ENCODE measurements at places on chromosomes 1 and 21.

DNA sequence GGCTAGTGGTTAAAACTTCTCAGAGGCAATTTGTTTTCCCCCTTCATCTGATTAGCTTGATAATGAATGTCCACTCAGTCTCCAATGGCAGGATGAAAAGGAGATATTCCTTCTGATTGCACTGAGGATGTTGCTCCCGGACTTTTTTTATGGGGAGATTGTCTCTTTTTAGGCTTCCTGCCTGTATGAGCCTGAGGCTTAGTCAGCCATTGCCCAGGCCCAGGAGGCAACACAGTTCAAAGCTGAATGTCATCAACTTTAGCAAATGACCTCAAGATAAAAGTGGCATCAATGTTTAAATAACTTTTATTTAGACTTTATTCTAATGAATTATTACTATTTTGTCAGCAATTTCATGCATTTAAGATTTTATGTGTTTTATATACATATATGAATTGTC is 162.9 kb upstream of the PTBP2 start:
- no peak for DNase-seq

DNA sequence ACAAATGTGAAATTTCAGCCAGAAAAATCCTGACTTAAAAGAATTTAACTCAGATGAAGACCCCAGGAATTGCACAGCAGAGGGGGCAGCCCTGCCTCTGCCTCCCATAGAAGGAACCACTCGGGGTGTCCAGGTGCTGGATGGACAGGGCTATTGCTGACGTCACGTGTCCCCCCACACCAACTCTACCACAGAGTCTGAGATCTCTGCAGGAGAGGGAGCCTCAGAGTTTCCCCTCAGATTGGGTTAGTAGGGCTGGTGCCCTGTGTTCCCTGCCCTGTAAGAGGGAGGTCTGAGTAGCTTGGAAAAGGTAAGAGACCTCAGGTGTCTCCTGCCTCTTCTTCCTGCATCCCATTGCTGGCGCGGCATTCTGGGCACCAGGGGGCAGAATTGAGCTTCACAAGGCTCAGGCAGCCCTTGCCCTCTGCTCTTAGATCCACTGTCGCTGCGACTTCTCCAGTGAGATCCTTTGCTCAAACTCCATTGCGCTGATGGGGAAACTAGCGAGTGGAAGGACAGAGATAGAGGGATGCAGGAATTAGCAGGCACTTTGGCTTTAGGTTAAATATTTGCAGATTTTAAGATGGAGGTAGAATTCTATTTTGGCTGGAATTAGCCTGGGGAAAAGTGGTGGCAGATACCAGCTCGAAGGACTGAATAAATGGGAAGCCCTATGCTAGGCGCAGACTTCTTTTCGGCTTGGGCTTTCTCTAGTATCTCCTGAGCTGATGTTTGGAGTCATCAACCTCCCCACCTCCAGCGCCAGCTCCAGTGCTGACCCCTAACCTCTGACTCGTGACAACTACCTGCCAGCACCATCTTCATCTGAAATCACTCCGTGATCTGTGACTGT is 42.8 kb upstream of the DMBX1 start:
- DNase-seq, result no peak

DNA sequence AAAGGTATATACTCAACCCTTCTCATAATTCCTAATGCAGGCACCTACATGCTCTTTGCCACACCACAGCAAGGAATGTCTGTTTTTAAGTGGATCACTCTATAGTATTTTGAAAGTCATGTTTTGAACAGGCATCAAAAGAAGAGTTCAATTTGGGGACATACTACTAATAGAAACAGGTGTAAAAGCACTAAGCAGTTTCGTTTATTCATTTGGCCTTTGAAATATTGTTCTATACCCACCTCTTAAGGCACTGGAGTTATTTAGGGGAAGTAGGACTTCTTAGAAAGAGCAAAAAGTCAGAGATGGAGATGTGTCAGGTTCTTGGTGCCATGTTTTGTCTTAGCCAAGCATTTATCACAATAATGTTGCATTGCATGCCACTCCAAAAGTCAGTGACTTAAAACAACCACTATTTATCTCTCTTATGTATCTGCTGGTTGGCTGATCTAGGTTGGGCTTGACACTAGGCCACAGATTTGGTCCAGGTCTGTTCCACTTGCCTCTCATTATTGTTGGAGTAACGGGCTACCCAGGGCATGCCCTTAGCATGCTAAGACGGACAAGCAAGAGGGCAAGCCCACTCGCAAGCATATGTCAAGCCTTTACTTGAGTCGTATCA is 107.5 kb downstream of the RGL1 start:
- no peak for DNase-seq

DNA sequence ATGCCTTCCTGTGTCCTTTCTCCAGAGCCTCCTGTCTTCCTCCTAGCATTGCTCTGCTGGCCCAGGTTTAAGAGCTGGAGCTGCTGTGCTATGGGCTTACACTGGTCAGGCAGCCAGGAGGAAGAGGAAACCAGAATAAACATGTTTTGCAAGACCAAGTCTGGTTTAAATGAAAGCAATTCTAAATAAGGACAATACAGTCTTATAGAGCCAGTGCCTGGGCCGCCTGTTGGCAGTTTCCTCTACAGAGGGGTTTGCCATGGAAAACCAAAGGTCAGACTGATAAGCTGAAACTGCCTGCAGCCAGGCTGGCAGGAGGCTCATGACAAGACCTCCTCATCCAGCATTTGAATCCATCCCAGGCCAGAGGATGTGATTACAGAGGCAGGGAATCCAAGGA is 92.9 kb upstream of the FGGY start:
- DNase-seq, result no peak

DNA sequence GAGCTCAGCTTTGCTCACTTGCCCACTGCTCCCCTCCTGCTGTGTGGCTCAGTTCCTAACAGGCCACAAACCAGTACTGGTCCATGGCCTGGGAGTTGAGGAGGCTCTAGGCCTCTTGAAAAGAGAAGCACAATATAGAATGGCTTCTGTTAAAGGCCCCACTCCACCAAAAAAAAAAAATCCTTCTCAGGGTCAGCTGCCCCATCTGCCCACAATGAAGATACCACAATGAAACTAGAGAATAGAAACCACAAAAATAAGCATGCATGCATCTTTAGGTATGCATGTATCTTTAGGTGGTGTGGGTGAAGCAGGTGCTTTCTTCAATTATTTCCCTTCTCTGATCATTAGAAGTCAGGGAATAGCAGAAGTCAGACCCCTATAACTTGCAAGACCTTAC is 620.4 kb upstream of the BEND5 start:
- no peak for DNase-seq

DNA sequence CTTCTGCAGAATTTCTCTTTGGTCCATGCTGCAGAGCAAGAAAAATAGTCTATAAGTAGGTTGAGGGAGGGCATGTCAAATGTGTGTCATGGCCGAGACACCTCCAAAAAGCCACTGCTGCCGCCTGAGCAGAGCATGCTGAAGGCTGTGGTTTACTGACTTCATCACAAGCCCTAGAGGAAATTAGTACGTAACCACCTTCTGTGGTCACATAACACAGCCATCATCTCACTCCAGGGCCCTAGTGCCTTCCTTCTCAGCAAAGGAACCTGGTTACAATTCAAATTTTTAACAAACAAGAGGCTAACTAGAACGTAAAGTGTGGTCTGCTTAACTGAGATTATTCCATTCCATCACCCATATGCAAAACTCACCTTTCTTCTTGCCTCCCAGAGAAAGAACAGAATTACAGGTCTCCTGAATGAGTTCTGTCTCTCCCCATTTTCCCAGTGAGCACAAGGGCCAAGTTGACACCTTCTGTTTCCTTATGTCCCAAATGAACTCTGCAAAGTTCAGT is at the start of gene PTPN22:
TSS of gene PTPN22 (minus strand) at position 116 of the 517 bp plus-strand sequence.
- peak; percentile 12 for DNase-seq

GRCh38 chr1:212257157-212257556 is 28.1 kb upstream of the PPP2R5A start:
- DNase-seq, result no peak

DNA sequence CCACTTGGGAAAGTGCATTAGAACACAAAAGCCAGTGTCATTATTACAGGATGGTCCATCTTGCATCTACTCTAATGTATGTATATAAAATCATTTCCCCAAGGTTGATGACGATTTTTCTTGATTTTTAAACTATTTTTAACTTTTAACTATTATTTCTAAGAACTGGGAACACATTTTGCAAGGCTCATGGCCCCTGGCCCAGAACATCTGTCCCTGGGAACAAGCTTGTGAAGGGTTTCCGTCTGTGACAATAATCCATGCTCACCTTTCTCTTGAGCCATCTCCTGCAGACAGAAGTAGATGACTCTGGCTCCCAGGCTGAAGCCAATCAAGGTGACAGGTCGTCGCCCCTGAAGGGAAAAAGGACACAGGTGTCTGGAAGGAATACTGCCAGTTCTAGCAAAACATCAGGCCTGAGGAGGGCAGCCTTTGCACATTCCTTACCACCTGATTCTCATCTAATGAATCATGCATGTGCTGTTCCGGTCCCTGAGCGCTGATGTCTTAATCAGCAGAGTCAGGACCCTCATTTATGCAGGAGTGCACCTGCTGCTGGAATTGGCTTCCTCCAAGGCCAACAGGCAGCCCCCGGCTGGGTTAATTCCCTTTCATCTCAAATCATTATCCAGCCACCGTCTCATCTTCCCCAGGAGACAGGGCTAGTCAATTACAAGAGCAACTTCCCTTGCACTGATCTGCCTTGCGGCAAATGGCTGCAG is 62.5 kb downstream of the TMCO4 start:
- DNase-seq, result no peak

GRCh38 chr1:79197421-79197820 is 190.9 kb upstream of the ADGRL4 start:
- no peak for DNase-seq

DNA sequence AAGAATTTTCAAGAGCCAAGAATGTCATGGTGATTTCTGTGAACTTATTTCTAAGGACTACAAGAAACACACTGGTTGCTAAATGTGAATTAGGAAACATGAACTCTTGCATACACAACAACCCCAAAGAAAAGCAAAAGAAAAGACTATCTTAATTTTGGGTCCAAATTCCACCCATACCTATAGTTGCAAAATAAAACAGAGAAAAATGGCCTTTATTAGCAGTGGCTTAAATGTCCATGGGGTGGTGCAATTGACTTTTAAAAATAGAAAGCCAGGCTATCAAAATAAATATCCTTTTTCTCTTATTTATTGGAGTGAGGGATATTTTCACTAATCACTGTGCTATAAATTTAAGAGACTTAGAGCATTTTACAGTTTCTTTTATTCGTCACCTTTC is 80.9 kb upstream of the DPYD start:
- DNase-seq, result no peak

- no peak for DNase-seq
Observed at GRCh38 chr1:89755591-89755990, 65.2 kb upstream of the LRRC8D start.

GRCh38 chr1:87927391-87928280 is 599.0 kb downstream of the LMO4 start:
- DNase-seq, result no peak
